ENCODE measurements at places on chromosomes 6 and 20.

- peak; percentile 37 for DNase-seq
Observed at GRCh38 chr6:36131511-36132245, 1.4 kb downstream of the MAPK13 start.

DNA sequence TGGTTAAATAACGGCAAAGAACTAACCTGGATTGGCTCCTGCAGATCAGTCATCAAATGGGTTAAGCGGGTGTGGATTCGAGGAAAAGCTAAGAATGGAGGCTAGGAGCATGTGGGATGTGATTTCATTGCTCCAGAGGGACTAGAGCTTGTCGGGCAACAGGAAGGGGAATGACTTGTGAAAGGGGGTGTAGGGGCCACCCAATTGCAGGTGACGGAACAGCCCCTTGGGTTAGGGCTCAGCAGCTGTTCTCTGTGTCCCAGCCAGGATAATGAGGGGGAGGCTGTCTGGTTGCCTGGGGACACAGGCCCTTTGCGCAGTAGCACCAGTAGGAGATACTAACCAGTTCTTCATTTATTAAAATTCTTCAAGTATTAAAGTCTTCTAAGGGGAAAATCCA lies 25.0 kb upstream of the MRPS18A start:
- DNase-seq, result no peak

DNA sequence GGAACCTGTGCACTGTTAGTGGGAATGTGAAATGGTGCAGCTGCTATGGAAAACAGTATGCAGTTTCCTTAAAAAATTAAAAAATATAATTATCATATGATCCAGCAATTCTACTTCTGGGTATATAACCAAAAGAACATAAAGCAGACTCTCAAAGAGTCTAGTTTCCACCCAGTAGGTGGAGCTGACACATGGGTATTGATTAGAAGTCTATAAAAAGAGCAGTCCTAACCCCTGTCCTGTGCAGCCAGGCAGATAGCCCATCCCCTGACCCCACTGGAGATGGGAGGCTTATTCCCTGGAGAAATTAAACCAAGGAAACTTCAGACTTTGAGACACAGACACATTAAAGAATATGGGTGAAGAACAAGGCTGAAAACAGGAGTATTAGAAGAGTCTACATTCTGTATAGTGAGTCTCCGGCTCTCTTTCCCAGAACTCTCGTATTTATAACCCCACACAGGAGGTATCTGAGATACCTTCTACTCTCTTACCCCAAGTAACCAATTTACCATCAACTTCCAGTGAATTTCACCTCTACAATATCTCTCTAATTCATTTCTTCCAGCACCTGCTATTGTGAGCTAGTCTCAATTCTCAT lies 92.3 kb downstream of the SEL1L2 start:
- DNase-seq, result no peak

DNA sequence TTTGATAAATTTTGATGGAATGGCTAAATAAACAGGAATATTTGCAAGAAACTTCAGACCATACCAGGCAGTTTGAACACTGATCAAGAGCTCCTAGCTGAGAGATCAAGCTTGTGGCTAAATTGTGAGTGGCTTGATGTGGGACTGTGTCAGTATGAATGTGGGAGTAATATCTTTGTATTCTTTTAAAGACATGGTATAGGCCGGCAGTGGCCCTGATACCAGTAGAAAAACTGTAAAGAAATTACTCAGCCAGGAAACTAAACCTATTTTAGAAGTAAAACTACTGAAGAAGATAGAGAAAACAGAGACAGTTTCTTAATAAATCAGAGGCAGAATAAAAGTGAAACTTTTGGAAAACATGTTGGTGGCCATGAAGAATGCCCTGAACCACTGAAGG lies 608.4 kb upstream of the SYNCRIP start:
- DNase-seq, result no peak

DNA sequence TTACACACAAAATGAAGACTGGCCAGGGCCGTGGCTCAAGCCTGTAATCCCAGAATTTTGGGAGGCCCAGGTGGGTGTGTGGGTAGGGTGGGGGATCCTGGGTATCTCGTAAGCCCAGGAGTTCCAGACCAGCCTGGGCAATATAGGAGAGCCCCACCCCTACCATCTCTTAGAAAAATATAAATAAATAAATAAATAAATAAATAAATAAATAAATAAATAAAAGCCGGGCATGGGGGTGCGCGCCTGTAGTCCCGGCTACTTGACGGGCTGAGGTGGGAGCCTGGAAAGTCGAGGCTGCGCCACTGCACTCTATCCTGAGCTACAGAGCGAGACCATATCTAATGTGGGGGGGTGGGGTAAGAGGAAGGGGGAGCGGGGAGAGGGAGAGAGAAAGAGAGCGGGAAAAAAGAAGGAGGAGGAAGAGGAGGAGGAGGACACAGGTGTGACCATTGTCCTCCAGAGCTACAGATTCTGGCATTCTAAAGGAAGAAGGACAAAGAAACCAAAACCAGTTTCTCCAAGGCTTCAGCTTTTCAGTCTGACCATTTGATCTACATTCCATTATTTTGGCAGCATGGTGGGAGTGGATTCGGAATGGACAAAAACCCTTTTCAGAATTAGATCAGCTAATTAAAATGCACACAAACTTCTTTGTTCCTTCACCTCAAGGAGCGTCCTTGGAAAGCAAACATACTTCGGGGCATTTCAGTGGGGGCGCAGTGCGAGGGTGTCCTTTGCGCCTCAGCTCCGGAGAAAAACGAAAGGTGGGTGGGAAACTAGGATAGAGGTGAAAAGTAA lies 577 bp upstream of the C6orf141 start:
- no peak for DNase-seq

DNA sequence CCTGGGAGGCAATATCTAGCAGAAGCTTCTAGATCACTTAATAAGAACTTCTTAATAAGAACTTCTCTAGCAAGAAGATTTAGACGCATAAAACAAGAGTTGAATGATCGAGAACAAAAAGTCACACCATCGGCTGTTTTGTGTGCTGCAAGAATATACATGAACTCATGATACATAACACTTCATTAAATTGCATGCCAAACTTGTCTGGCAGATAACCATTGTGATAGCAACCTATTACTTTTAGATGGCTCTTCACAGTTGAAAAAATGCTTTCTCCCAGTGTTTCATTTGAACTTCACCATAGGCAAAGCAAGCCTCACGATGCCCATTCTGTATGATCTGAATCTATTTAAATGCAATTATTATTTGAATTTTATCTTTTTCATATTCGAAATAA lies 249.9 kb downstream of the CBLN4 start:
- DNase-seq, result no peak

- DNase-seq, result no peak
Observed at GRCh38 chr6:36536873-36537547, 10.3 kb downstream of the STK38 start.

DNA sequence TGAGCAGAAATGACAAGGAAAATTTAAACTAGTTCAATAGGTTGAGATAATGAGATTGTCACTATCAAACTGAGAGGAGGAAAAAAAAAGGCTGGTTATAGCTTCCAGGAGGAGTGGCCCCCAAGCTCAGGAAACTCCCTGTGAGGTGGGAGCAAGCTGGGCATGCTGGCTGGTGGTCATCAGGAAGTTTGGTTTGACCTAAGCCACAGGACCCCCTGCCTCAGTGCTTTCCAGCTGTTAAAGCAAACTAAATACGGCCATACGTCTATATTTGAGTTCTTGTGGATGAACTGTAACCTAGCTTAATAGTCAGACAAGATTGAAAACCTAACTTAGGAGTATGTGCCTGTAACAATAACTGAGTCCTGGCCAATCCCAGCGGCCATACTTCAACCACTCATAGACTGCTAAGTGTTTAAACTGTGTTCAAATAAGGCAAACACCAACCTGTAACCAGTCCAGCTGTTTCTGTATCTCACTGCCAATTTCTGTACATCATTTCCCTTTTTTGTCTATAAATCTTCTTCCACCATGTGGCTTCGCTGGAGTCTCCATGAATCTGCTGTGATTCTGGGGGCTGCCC lies 24.6 kb upstream of the ZBTB24 start:
- no peak for DNase-seq

GRCh38 chr6:10460096-10460495 lies 45.2 kb upstream of the TFAP2A start:
- DNase-seq, result no peak

DNA sequence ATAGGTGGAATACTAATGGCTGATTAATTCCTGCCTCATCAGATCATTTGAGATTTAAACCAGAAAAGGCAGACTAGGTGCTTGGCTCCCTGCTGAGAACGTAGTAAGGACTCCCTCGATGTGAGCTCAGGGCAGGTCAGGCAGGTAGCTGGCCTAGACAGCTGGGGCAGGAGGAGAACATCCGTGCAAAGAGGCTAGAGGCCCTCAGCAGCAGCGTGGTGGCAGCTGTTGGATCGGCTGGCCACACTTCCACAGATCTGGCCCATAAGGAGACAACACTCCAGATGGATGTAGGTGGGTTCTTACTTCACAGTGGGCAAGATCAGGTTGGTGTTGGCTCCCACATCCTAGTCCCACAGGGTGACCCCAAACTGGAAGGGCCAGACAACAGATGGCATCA lies 38.5 kb downstream of the EYA2 start:
- no peak for DNase-seq

DNA sequence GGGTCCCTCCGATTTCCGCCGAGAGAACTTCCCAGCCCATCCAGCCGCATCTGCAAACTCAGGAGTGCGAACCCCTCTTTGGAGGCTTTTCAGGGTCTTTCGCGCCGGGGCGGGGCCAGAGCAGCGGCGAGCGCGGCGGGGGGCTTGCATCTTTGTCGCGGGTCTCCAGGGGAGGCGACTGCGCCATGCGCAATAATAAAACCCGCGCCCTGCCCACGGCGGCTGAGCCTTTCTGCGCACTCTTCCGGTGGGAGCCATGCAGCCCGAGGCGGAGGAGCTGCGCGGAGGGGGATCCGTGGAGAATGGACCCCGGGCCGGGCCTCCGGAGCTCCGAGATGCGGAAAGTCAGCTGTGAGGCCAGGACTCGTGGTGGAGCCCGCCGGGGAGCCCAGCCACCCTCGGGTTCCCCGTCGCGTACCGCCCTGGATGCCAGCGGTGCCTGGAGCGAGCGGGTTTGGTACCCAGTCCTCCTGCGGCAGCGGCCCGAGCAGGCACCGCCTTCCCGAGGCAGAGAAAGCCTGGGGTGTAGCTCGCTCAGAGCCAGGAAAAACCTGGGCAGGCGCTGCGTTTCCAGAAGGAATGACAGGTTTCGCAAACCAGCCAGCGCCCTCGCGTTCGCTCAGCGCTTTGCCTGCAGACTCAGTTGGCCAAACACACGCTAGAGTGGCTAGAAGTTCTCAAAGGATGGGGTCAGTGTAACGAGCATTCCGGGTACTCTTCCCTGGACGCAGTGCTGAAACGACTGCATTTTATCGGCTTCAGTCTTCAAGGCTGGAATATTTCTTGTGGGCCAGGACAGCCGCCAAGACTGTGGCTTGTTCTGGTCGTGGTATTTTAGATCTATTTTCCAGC lies 1.2 kb downstream of the AKAP12 start:
- peak; percentile 56 for DNase-seq

DNA sequence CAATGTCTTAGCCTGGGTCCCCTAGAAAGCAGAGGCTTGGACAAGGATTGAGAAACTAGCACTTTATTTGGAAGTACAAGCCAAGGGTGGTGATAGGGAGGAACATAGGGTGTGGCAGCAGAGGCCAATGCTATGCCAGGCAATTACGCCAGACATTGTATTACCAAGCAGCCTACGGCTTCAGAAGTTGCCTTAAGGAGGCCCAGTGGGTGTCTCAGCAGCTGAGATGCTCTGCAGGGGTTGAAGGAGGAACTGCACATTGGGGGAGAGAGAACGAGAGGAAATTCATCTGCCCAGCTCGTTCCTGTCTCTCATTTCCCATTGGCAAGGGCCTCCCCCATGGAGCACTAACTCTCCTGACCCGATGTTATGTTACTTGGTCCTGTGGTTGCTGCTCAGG lies 859 bp downstream of the C20orf202 start:
- no peak for DNase-seq
